ENCODE measurements at places on chromosomes 5 and 9. TPM values are rescaled to one million over a fixed set of nuclear protein-coding genes. Genes with fewer than 3 reads are reported as not detected.

Gene NOXA1
- 2.2 TPM for polyA plus RNA-seq

Gene ABCA2
- polyA plus RNA-seq, result 16.5 TPM

Gene TRPM6
- 0.08 TPM for polyA plus RNA-seq

Gene MORN5
- polyA plus RNA-seq, result not detected

Gene CDH9
- polyA plus RNA-seq, result not detected

Gene BTNL3
- polyA plus RNA-seq, result not detected

Gene C9
- 0.22 TPM for polyA plus RNA-seq

Gene DNAJC18
- polyA plus RNA-seq, result 22.1 TPM

DNA sequence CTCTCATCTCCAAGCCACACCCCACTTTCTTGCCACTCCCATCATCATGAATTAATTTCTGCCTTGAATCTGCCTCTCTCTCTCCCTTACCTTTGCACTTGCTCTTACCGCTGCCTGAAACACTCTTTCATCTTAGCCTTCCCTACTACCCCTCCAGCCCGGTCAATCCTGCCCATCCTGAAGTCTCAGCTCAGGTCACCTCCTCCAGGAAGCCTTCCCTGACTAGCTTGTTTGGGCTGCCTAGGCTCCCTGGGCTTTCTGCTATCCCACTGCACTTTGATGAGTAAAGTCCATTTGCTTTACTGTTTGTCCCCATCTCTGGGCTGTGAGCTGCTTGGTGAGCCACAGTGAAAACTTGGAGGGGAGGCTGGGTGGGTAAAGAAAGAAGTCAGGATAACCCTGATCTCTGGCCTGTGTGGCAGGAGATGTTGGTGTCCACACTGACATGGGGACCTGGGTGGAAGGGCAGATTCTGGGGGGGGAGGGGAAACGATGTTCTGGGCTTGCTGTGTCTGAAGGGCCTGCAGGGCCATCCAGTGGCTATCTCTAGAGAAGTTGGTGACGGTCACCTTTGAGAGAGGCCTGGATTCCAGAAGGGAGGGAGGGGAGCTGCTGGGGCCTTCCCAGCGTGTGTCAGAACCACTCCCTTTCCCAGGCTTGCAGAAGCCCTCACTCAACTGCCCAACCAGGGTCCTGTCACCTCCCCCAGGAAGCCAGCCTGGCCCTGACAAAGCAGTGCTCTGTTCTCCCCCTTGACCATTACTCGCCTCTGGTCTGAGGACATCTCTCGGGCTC, 75.0 kb upstream of the DAB2IP start:
- no peak for DNase-seq

DNA sequence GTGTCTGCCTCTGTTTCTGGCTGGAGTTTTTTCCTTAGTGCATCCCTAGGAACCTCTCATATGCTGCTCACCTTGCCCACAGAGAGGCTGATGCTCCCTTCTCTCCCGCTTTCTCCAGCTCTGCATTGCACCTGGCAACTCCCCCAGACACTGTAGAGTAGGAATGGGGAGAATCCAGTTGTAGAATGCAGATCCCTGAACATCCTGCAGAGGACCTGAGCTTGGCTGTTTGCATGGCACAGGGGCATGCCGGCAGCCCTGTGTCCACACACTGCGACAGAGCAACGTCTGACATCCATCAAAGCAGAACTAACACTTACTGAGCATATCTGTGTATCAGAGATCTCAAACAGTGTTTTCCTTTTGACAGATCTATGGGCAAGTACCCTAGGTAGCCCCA, 19.9 kb downstream of the IDNK start:
- DNase-seq, result no peak

GRCh38 chr5:146151970-146152369, 30.5 kb downstream of the LARS1 start:
- no peak for DNase-seq

GRCh38 chr9:8895861-8896224, 1096.3 kb upstream of the DMAC1 start:
- DNase-seq, result peak; percentile 43

- no peak for DNase-seq
Observed at GRCh38 chr5:132766020-132766805, 10.8 kb downstream of the SEPTIN8 start.

DNA sequence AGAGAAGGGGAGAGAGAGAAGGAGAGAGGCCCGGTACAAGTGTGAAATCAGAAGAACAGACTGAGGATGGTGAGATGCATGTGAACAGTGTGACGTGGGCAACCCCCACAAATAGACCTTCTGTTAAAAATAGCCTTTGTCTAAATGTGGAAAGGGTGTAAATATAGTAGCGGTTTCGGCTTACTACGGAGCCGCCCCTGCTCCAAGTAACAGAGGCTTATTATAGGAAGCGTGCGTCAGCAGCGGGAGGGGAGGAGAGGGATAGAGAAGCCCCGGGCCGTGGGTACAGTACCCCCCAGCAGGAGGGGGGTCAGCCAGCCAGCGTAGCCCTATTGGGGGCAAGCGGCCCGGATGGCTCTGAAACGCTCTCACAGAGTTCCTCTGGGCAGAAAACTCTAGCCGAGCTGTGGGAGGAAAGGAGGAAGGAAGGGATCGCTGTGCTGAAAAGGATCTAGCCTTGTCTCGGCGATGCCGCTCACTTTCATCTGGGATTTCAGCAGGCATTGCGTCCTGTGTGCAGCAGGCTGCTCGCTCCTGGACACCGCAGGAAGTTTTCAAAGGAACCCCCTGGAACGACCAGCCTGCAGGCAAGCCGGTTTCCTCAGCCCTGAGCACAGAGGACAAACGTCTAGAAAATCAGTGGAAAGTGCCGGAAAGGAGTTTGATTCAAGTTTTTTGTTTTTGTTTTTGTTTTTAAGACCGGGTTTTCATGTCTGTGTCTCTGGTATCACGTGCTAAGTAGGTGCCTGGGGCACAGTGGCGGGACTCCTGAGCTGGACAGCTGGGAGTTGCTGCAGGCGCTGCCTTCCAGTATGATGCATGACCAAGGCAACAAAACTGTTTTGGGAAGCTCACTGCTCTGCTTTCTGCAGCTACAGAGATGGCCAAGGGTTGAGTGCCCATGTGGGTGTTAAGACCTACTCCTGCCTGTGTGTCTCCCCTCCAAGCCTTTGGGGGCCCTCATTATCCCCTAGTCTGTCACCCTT, 146.6 kb downstream of the SEC61B start:
- no peak for DNase-seq

DNA sequence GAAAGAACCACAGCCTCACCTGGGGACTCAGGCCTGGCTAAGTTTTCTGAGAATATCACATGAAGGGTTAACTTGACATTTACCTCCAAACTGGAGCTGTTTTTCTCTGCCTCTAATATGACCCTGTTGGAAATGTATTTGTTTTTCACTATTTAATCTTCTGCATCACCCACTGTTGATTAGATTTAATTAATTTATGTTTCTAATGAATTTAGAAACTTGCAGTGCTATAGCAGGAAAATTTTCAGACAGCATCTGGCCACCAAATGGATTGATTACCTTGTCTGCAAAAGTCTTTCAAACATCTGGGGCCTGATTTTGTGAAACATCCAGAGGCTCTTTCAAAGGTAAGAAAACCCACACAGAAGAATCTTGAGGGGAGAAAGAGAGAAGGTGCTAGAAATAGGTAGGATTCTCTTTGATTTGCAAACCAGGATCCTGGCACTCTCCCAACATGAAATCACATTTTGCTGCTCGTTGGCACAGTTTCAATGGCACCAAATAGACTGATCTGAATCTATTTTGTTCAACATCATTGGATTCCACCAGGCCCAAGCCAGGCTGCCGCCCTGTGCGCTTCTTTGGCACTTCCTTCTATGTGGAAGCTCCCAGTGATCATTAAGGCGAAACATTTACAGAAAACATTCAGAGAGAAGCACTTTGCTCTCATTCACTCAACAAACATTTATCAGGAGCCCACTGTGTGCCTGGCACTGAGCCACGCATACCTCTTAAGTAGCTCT, 157.3 kb downstream of the PPP2R2B start:
- DNase-seq, result no peak

GRCh38 chr5:134445856-134446818, 34.5 kb upstream of the CDKN2AIPNL start:
- no peak for DNase-seq

GRCh38 chr5:59025734-59026133, 442.9 kb downstream of the RAB3C start:
- DNase-seq, result no peak

DNA sequence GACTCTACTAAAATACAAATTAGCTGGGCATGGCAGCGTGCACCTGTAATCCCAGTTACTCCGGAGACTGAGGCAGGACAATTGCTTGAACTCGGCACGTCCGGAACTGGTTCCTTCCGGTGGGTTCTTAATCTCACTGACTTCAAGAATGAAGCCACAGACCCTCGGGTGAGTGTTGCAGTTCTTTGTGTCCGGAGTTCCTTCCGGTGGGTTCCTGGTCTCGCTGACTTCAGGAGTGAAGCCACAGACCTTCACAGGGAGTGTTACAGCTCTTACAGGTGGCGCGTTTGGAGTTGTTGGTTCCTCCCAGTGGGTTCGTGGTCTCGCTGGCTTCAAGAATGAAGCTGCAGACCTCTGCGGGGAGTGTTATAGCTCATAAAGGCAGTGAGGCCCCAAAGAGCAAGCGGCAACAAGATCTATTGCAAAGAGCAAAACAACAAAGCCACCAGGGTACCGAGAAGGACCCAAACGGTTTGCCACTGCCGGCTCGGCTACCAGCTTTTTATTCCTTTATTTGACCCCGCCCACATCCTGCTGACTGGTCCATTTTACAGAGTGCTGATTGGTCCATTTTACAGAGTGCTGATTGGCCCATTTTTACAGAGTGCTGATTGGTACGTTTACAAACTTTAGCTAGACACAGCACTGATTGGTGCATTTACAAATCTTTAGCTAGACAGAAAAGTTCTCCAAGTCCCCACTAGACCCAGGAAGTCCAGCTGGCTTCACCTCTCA, 28.6 kb upstream of the SLC6A19 start:
- DNase-seq, result no peak

GRCh38 chr9:12963537-12963936, 188.7 kb downstream of the LURAP1L start:
- DNase-seq, result no peak

DNA sequence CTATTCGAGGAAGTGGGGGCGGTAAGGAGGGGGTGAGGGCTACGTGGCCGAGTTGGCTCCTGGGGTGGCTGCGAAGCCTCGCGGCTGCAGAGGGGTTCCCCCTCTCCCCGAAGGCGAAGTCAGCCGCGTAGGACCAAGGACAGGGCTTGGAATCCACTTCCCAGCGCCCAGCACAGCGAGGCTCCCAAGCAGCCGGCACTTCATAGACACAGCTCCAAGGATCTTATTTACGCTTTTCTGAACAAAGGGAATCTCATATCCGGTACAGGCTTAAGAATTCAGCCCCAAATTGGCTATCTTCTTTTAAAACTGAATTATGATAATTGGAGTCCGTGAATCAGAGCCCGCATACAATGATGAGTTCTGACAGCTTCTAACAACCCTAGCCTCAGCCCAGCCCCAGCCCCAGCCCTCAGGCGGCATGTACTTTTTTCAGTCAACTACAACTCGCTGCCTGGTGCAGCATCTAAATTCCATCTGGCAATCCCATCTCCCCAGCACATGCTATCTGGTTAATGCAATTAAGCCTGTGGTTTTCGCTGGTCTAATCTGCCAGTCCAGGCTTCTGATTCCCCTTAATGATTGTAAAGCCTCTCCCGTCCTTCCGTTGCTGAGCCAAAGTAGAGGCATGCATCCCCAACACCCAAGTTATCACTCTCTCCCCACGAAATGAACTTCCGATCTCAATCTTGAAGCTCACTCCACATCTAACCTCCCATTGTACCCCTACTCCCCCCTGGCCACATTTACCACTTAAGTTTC, 1.0 kb downstream of the ELAVL2 start:
- no peak for DNase-seq

DNA sequence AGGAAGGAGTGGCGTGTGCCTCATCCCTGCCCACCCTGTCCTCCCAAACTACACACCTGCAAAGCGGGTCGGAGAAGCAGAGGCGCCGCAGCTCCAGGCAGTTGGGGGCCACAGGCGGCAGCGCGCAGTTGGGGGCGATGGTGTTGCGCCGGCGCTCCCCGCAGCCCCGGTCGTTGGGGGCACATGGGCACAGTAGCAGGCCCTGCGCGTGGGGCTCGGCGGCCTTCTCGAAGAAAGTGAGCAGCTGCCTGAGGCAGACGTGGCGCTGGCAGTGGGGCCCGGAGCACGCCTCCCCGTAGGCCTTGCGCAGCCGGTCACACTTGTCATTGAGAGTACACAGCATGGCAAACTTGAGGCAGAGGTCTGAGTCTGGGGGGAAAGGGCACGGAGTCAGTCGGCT, 16.8 kb downstream of the GFRA3 start:
- DNase-seq, result no peak

- DNase-seq, result no peak
Observed at GRCh38 chr5:88677943-88678769, 204.8 kb downstream of the MEF2C start.

GRCh38 chr5:176742246-176743105, 67.9 kb upstream of the UNC5A start:
- DNase-seq, result no peak

GRCh38 chr9:79201636-79202035, 370.1 kb upstream of the TLE4 start:
- no peak for DNase-seq

DNA sequence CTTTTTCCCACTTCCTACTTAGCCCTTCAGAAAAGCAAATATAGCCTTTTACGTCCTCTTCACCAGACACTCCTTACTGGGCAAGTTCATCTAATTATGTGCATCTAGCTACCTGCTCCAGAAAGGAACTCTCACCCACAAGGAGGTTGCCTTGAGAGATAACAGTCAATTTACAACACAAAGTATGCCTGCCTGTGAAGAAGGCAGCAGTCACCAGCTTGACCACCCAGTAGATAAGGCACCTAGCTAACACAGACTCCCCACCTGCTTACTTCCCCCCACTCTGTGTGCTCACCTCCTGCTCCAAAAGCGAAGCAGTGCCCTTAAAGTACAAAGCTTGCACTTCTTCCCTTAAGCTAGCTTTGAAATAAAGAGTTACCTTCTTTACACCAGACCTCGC, 111.7 kb upstream of the MRPS30 start:
- no peak for DNase-seq

DNA sequence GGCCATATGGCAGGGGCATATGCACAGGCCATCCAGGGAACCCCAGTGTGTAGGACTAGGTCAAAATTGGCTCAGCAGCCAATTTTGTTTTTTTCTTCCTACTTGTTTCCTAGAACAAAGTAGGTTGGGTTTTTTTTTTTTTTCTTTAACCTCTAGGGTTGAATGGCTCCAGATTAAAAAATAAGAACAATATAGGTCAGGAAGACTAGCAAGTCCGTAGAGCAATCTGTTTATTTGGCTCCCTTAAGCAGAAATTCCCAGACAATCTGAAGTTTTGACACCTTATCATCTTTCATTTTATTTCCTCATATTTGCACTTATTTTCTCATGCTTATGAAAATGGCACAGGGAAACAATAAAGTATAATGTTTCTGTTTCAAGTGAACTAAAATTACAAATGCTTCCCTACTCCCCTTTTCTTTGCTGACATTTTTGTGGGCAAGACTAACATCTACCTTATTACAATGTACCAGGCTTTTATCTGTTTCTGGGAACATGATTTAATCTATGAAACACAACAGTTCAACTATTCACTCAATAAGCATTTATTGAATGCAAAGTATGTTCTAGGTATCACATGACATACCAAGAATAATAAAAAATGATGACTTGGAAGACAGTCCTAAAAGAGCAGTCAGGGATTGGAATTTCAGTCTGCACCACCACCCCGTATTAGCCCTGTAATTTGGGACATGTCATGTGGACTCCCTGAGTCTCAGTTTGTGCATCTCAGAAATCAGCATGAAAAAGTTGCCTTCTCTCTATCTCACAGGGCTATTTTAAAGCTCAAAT, 30.5 kb downstream of the TLR4 start:
- DNase-seq, result no peak

Measured in forelimb muscle (tissue), 1 donor.